Left ventricle myocardium superior (tissue), 1 donor: ENCODE measurements at places on chromosomes 2 and 18. TPM values are rescaled to one million over a fixed set of nuclear protein-coding genes. Genes with fewer than 3 reads are reported as not detected.

ODC1 gene
- total RNA-seq = 26.4 TPM

MPV17 gene
- total RNA-seq = 47.2 TPM

NCK2 gene
- total RNA-seq = 39.9 TPM

DNA sequence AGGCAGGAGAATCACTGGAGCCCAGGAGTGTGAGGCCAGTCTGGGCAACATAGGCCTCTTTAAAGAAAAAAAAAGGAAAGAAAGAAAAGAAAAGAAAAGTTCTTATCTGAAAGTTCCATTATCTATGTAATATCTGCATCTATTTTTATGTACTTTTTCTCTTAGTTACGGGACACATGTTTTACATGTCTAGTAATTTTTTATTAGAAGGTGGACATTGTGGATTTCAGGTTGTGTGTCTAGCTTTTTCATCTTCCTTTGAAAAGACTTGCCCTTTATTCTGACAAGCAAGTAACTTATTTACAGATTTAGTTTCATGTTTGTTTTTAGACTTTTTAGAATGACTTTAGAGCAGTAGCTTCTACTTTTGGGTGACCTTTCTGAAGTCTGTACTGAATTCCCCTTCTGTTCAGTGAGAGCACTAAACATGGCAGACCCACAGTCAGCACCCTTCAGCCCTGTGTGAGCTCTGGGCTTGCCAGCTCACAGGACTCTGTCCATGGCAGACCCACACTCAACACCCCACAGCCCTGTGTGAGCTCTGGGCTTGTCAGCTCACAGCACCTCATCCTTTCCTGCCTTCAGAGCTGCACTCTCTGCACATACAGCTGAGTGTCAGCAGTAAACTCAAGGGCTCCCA, 17.5 kb downstream of the TRAPPC12 start:
- no peak for DNase-seq

GRCh38 chr2:1541819-1542475, 128.7 kb downstream of the TPO start:
- DNase-seq = no peak

GRCh38 chr2:239662413-239663120, 261.7 kb upstream of the HDAC4 start:
- DNase-seq = no peak

DNA sequence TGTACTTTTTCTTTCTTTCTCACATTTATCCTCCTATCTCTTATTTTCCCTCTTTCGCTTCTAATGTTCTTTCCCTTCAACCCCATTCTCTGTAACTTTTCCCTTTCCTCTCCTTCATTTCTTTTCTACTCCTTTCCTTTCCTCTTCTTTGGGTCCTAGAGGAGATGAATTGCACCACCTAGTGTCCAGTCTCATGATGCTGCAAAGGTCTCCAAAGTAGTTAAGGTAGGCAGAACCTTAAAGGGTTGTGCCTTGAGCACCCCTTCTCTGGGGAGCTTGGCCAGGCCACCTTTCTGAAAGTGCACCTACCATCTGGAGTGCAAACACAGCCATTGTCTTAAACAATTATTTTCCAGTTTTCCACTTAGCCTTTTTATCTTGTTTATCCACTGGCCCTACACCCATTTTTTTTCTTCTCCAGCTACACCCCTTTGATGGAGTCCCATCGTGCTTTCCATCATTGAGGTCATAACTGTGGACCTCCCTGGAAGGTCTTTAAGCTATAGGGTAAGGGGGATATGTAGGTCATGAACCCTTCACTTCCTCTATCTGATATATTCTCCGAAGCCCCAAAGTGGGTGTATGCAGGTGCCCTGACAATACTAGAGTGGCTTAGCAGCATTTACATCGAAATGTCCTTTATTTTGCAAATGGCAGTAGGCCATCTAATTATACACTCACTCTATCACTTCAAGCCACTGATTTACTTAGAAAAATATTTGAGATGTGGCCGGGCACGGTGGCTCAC, 155.9 kb downstream of the ESCO1 start:
- DNase-seq = no peak

- no peak for DNase-seq
Observed at GRCh38 chr18:78796693-78797455, 182.7 kb upstream of the SALL3 start.

- DNase-seq = no peak
Observed at GRCh38 chr18:77108001-77108692, 24.4 kb downstream of the MBP start.
